ENCODE measurements at places on chromosomes 11 and 22.

DNA sequence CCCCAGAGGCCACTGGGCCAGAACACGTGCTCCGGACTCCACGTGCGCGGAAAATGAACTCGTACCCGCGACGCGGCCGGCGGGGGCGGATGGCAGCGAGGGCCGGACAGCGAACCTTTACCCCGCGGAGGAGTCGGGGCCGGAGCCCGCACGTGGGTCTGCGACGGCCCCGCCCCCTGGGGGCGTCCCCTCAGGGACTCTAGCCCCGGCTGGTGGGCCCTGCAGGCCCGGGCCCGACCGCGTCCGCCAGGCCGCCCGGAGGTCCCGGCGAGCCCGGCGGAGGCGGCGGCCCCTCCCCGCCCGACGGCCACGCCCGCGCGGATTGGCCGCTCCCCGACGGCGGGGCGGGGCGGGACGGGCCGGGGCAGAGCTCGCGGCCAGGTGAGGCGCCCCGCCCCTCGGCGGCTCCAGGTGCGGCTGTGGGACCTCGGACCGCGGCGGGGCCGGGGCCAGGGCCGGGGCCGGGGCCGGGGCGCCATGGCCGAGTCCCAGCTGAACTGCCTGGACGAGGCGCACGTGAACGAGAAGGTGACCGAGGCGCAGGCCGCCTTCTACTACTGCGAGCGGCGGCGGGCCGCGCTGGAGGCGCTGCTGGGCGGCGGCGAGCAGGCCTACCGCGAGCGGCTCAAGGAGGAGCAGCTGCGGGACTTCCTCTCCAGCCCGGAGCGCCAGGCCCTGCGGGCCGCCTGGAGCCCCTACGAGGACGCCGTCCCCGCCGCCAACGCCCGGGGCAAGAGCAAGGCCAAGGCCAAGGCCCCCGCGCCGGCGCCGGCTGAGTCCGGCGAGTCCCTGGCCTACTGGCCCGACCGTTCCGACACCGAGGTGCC is at the start of gene FAM83F:
FAM83F (plus strand) TSS at position 389 of the 827 bp plus-strand sequence; CDS start at position 478, 89 bp downstream.
- DNase-seq: no peak

DNA sequence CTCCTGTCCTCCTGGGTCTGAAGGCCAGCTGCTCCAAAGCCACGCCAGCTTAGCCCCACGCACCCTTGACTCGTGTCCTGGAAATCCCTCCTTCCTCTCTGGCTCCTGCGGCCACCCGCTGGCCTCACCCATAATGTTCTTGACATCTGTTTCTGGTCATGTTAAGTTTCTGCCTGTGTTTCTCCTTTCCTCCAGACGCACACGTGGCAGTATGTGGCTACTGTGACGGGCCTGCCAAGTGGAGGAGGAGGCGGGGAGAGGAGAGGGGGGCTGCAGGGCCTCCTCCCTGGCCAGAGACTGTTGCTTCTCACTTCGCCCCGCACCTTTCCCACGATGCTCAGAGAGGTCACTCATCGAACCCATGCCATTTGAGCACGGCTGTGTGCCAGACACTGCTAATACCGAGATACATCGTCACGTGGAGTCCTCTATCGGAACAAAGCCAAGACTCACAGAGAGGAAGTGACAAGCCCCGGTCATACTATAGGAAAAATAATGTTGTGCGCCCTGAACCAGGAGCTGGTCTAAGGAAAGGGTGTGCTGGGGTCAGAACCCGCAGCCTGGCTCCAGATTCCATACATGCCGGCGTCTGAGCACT is 11.5 kb downstream of the C1QTNF6 start:
- no peak for DNase-seq

DNA sequence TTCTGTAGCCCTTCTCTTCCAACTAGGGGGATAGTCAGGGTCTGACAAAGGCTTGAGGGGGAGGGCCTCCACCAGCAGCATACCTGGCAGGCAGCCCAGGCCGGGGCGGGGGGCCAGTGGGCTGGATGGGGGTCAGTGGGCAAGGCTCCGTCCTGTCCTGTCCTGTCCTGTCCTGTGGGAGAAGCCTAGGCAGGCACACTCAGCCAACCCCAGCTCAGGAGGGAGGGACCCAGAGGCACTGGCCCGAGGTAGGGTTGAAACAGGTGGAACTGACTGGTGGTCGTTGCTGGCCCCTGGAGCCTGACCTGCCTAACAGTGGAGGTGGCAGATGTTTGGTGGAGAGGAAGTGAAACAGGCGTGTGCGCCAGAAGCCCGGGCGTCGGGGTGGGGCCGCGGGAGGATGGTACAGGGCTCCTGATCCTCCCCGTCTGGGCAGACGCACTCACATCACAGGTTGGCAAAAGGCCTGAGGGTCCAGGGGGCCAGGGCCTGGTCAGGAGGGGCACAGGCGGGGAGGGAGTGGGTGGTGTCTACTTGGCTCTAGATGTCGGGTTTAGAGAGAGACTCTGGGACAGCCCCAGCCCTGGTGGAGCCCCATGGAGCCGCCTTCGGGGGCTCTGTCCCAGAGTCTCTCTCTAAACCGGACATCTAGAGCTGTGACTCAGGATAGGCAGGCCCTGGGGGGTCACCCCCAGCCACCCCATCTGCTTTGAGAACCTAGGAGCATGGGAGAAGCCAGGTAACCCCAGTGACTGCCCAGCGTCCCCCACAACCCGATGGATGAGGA is 32.5 kb upstream of the GRAMD4 start:
- DNase-seq: peak; percentile 56

DNA sequence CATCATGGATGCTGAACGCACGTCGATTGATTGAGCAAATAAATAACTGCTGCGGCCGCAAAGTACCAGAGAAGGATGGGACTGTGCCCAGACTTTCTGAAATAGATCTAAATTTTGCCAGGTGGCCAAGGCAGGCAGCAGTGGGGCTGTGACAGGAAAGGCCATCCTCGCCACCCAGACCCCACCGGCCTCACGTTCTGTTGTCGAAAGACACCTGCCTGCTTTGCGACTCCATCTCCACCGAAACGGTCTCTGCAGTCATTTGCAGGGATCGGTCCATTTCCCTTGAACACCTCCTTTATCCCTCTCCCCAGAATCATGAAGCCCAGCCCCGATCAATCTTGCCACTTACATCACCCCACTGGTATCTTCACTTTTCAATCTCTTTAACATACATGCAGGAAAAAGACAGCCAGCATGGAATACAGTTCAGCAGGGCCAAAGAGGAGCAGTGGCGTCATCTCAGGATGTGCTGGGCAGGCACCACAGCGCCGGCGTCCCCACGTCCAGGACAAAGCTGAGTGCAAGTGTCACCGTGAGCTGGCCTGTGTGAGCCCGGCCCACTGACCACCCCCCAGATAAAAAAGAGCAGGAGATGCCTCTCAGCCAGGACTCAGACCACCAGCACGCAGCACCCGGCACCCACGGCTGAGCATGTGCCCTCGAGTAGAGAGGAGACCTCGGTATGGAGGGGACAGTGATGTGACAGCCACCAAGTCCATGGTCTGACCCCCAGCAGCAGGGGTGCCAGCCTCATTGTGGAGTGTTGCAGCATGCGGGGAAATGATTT is 610.3 kb downstream of the TBC1D22A start:
- DNase-seq: no peak

GRCh38 chr11:3157381-3158130 is 7.6 kb downstream of the OSBPL5 start:
- DNase-seq: no peak

DNA sequence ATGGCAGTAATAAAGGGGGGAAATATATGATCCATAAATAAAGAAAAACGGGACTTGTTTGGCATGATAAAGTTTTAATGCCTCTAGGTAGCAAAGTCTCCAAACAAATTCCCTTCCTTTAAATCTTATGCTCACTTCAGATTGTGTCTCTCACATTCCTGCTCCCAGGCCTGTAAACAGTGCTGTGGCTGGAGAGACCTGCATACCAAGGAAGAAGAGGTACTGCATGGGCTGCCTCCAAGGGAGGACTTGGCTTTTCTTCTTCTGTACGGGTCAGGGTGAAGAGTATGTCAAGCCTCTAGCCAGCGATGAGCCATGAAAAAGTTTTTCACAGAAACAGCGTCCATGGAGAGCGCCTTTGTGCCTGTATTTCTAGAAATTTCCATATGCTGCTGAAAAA is 161.8 kb downstream of the KIRREL3 start:
- DNase-seq: no peak

DNA sequence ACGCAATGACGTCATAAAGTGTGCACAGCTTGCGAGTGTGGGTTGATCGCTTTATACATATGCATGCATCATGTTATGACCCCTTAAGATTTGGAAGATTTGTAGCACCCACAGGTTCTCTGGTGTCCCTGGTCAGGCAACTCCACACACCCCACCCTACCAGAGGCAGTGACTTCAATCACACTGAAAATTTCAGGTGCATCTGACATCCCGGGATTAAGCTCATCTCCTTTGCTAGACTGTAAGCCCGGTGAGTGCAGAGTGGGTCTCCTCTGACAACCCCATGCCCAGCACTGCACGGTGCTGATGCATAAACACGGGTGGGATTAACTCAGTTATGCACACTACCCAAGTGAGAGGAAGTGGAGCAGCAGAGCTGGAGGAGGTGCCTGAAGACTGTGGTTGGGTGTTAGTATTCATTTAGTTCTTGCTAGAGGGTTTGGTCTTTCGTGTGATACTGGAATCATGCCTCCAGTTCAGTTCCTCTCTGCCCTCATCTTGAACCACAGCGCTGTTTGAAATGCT is 6.5 kb downstream of the ARSA start:
- peak; percentile 38 for DNase-seq

DNA sequence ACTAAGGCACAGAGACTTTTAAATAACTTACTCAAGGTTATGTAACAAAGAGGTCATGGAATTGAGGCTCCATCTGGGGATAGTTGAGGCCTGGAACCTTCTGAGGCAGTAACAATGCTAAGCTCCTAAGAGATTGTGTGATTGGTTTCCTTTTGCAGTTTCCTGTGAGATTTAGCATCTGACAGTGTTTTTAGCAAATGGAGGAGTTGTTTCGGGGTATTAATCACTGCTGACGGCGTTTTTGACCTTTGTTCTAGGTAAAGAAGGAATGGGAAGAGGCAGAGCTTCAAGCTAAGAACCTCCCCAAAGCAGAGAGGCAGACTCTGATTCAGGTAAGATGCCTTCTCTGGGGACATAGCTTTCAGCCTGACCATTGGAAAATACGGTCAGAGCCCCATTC is 32.1 kb upstream of the ST14 start:
- no peak for DNase-seq

DNA sequence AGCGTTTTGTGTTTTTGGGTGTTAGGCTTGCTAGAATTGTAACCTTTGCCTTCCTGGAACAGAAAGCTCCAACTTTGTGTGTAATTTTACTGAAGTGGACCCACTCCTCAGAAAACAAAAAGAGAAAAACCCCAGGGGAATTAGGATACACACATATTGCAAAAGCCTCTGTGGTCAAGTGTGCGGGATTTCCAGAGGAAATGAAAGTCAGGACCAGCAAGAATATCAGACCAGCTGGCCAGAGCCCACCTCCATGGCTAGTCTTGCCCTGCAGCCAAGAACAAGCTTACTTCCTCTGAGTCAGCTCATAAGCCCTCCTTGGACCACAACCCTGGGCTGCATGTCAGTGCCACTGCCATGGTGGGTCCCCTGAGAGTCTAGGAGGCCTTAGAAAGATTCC is 37.0 kb upstream of the FTH1 start:
- no peak for DNase-seq
